Activated CD8-positive, alpha-beta memory T cell treated with anti-CD3 and anti-CD28 coated beads for 4 hours (primary cell): ENCODE measurements at places on chromosomes 11 and 22.

DNA sequence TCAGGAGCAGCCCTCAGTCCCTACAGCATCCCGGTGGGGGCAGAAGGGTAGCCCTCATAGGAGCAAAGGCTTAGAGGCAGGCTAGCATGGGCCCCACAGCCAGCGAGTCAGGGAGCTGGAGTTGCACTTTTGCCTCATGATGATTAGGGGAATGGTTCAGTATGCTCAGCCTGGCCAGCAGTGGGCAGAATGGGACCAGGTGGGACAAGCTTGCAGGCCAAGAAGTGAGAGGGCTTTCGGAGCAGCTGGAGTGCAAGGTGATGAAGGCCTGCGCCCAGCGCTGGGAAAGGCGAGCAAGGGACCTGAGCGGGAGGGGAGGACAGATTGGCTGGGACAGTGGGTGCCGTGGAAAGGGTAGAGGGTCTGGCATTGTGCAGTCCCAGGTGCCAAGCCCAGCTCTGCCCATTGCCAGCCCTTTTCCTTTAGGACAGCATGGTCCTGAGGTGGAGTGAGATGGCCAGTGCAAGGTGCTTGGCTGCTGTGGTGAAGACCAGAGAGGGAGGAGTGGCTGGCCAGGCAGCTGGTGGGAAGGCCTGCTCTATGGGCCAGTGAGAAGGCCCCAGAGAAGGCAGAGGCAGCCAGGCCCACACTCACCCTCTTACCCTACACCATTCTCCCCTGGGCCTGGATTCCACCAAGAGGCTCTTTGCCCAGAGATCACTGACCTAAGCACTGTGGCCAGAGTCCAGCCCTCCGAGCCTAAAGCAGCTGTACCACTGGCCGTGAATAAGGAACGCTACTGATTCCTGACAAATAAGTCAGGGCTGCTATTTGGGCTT is 47.9 kb upstream of the SUSD2 start:
- no peak for DNase-seq

GRCh38 chr11:120547316-120547715 is 35.8 kb downstream of the GRIK4 start:
- DNase-seq: no peak

- no peak for DNase-seq
Observed at GRCh38 chr22:50399751-50400331, 56.7 kb downstream of the PPP6R2 start.

DNA sequence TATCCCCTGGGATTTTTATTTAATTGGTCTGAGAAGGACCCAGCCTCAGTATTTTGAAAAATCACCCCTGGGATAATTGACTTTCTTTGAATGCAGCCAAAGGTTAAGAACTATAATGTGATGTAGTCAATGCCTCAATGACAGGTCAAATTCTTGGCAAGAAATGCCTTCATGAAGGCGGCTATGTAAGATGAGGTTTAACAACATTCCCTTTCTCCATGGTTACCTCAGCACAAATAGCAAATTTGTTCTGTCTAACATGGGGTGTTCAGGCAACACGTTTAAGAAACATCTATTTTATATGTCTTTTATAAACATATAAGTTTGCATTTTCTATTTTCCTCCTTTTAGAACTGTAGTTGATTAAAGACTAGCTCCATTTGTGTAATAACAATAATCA is 5.3 kb downstream of the SLN start:
- DNase-seq: no peak

- DNase-seq: no peak
Observed at GRCh38 chr11:131688048-131688693, 317.8 kb downstream of the NTM start.

- no peak for DNase-seq
Observed at GRCh38 chr11:8809241-8809938, 101.6 kb upstream of the AKIP1 start.

DNA sequence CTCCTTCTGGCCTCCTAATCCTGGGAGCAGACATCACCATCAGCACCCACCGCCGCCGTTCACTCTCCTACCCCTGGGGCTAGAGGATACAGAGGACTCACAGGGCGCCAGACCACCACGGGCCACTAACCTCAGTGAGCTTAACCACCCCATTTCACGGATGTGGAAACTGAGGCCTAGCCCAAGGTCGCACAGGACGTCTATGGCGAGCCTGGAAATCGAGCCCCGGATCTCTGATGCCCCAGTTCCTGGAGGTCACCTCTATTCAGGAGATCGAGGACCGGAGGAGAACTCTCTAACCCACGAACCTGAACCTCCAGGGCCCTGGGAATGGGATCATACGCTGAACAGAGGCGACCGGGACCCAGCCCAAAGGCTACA is 349 bp downstream of the TIMM10 start:
- DNase-seq: no peak

DNA sequence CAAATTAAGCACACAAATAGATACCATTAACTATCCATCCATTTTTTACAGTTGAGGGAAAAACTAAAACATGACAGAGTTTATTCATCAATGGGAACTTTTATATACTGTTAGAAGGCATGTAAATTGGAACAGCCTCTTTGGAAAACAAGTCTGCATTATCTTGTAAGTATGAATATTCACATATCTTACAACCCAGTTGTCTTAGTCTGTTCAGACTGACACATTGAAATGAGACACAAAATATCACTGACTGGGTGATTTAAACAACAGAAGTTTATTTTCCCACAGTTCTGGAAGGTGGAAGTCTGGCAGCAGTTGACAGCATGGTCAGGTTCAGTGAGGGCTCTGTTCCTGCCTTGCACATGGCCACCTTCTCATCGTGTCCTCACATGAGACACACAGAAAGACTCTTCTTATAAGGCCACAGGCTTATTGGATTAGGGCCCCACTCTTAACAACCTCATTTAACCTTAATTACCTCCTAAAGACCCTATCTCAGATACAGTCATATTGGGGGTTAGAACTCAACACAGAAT is 5.4 kb upstream of the EIF3F start:
- no peak for DNase-seq
